Right renal pelvis (tissue), 4 donors: ENCODE measurements at places on chromosomes 3 and 15. TPM values are rescaled to one million over a fixed set of nuclear protein-coding genes. Genes with fewer than 3 reads are reported as not detected.

DNA sequence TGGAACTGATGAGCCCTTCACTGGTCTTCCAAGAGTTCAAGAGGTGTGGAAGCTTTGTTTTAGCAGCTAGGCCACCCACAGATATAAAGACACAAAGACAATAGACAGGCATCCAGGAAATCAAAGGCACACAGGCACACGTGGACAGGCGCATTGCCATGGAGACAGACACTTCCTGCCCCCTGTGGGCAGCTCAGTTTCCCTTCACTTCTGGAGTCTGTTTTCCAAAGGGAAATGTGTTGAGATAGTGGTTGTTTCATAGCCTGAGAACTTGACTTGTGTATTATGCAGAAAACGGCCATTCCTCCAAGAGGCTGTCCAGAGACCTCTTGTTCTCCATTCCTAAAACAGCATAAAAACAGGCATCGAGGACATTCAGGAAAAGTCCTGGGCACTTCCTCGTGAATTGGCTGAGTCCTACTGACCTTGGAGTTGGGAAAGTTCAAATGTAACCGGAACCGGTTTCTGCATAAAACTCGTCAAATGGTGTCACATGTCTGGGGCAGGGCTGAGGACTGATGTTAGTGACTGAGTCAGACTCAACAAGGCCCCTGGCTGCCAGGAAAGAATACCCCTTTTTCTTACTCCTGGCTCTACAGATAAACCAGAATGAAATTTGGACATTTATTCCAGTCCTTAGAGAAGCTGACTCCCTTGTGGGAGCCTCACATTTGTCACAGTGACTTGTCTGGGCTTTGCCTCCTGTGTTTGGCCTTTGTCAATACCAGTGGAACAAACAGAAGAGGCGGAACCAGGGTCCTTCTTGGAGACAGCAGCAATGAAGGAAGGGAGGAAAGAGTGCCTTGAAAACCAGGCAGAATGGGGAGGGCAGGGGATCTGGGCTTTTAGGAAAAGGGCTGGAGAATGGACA, 1.3 kb downstream of the ALPK3 start:
- DNase-seq, result no peak

DNA sequence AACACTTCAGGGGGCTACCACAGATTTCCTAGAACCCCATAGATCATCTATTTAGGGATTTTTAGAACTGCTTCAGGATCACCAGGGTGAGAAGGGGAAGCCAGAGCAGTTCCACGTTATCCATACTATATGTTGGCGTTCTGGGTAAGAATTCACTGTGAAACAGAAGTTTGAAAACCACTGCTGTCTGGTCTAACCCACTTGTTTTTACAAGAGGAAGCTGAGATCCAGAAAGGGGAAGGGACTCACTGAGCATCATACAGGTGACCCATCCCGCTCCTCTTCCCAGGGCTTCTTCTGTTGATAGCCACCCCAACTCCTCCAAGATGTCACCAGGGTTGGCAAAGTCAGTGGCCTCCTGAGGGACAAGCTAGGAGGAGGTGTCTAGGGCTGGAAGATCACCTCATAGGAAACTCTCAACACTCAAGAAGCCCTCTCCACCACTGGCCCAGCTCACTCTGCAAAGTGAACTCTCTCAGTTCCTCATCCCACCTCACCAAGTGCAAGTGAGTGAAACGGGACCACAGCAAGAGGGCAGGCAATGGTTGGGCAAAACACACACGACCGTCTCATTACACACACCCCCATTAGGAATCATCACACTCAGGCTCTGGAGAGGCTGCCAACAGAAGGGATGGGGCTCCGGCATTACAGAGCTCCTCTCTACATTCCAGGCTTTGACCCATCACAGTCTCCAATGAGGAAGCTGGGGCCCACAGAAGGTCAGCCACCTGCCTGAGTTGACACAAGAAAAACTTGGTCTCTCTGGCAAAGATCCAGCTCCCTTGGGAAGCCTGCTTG, 1.8 kb downstream of the DAPK2 start:
- no peak for DNase-seq

- DNase-seq, result no peak
Observed at GRCh38 chr15:92669432-92669831, 13.9 kb upstream of the FAM174B start.

DNA sequence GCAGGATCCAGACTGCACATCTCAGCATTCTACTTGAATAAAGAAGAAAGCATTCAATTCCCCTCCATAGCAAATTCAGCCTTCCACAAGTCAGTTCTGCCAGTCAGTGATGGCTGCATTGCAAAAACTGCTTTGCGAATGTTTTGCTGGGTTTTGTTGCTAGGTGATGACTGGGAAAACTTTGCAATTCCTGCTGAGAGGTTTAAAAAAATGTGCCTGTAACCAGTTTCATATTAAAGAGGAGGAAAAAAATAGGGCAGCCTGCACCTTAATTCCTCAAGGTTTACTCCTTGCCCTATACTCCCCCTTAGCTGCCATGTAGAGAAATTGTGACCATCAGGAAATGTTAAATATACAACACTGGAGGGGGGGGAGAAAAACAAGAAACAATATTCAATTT, 225.6 kb upstream of the ATP11B start:
- DNase-seq, result no peak

- no peak for DNase-seq
Observed at GRCh38 chr15:62847900-62848489, 194.6 kb upstream of the TPM1 start.

- DNase-seq, result no peak
Observed at GRCh38 chr3:174483254-174483653, 375.9 kb upstream of the NAALADL2 start.

GRCh38 chr3:43080726-43081568, 24.9 kb downstream of the POMGNT2 start:
- DNase-seq, result no peak

GRCh38 chr15:59491062-59491461, 53.1 kb downstream of the FAM81A start:
- no peak for DNase-seq

GRCh38 chr3:9147215-9147895, 102.1 kb downstream of the SRGAP3 start:
- DNase-seq, result no peak

DNA sequence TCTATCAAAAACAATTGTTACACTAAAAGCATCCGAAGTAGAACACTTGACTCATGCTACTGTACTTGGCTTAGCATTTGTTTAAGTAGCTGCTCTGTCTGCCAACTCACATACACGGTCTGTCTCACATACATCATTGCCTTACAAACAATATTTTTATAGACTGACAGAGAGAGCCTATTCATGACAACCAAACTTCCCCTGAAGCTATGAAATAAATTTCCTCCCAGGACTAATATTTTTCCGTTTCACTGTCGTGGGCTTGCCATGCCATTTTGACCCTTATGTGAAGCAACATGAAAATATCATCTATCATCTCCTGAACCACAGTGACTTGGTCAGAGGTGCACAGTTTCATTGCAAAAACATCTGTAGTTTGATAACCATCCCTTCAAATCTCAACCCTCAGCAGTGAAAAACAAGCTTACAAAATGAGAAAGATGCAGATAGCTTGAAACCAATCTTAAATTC, 66.5 kb upstream of the PYGO1 start:
- DNase-seq, result no peak

DNA sequence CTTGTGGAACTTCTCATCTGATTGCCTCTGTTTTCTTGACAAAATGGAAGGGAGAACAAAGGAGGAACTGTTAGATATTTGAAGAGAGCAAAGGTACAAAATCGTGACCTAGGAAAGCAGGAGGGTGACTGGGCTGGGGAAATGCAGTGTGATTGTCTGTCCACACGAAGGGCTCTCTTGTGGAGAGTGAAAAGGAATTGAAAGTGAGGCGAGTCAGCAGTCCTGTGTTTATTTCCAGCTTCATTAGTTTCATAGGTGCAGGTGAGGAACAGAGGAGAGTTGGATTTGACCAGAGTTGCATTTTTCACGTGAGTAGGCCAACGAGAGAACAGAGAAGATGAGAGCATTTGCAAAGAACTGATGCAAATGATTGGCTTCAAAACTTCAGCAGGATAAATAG, 336.4 kb upstream of the SATB1 start:
- DNase-seq, result no peak

GRCh38 chr3:123637131-123637530, 52.3 kb upstream of the HACD2 start:
- no peak for DNase-seq

- DNase-seq, result no peak
Observed at GRCh38 chr3:72340476-72341379, 507.5 kb downstream of the SHQ1 start.

DNA sequence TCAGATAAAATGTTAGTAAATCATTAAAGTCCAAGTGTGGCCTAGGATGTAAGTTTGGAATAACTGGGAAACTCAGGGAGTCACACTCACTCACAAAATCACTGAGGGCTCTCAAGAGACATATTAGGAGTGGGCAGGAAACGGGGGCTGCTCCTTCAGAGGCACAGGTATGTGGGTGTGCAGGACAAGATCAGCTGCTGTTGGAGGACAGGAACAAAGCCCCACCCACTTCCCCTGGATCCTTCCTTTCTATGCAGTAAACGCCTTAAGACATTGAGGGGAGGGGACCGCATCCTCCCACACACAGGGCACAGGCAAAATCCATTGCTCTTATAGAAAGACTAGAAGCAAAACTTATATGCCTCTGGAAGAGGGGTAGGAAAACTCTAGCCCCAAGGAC, 30.2 kb downstream of the TM2D3 start:
- no peak for DNase-seq

DNA sequence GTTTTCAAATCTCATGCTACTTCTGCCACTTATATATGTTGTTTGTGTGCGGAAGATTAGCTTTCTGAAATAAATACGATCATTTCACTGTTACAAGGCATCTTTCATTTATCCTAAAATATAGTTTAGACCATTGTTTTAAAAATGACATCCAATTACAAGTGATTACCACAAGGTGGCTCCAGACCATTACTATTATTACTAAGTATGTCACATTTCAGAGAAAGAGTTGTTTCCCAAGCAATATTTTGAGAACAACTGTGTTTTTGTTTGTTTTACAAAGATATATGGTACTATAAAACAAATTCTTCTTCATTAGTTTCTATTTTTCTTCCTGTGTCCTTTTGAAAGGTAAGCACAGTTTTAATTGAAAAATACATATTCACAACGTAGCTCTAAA, 136.0 kb upstream of the RAP2B start:
- no peak for DNase-seq

GRCh38 chr3:192655040-192655439, 72.3 kb downstream of the FGF12 start:
- DNase-seq, result no peak

- DNase-seq, result no peak
Observed at GRCh38 chr3:9137676-9138075, 111.8 kb downstream of the SRGAP3 start.

DNA sequence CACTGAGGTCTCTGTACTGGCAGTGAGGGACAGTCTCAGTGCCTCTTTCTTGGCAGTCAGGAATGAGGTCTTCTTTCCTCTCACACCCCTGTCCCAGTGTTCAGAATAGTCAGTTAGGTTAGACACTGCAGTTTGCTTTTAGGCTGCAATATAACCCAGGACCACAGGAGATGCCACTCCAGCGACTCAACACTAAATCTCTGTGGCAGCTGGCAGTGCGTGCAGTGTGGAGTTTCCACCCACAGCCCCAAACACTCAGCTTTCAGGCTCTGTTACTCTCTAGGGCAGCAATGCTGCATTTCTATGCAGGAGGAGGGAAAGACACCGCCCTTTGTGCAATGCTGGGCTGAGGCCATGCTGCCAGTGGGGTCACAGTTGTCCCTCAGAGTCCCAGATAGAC, 150.2 kb upstream of the SUCLG2 start:
- DNase-seq, result no peak

- no peak for DNase-seq
Observed at GRCh38 chr15:44541282-44541958, 4.5 kb downstream of the EIF3J start.

GRCh38 chr3:56775445-56775837, 26.3 kb downstream of the ARHGEF3 start:
- no peak for DNase-seq

DNA sequence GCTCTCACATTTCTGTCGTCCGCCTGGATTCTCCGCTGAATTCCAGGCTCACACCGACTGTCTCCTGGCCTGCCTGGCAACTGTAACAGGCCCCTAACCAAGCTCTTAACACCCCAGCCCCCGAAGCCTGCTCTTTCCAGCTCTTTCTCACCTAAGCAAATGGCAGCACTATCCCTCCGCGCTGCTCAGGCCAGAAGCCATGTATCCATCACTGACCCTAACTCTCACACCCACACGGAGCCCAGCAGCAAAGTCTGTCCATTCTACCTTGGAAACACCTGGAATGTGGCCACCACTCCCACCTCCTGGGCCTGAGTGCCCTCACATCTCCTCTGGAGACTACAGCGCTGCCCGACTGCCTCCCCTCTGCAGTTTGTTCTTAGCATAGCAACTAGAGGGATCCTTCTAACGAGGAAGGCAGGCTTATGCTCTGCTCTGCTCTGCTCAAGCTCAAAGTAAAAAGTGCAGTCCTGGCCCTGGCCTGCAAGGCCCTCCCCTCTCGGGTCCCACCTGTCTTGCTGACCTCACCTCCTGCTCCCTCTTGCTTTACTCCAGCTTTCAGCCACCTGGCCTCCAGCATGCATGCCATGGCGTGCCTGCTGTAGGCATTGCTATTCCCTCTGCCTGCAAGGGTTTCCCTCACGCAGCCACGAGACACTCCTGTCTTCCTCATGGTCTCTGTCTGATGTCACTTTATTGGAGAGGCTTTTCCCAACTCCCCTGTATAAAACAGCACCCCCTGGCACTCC, 27.2 kb downstream of the FEM1B start:
- DNase-seq, result no peak

DNA sequence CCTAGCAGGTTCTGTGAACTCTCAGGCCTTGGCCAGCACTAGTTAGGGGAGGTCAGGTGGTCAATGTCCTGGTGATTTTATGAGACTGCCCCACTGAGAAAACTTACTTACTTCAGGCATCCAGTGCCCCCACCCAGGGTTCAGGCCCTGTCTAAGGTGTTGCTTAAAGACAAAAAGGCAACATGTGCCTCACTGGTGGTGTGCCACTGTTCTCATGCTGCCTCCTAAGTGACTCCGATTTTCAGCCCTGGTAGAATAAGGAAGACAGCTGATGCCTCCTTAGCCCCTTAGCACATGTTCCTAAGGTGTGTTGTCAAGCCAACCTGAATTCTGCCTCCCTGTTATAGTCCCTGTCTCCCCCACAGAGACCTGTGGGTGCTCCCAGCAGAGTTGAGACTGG, 5.3 kb downstream of the RBM15B start:
- DNase-seq, result no peak

- no peak for DNase-seq
Observed at GRCh38 chr3:188780193-188781147, 391.3 kb upstream of the TPRG1 start.

GRCh38 chr3:111895071-111895470, 36.0 kb downstream of the PHLDB2 start:
- DNase-seq, result no peak

KLHL40 gene
- polyA plus RNA-seq, result 0.03 TPM

PDIA3 gene
- polyA plus RNA-seq, result 617 TPM

USF3 gene
- 16.7 TPM for polyA plus RNA-seq

ZNF860 gene
- polyA plus RNA-seq, result 2.5 TPM

XCR1 gene
- 0.49 TPM for polyA plus RNA-seq

CNTN6 gene
- polyA plus RNA-seq, result 2.0 TPM

ZNF80 gene
- polyA plus RNA-seq, result not detected
